Central memory CD4-positive, alpha-beta T cell (primary cell): ENCODE measurements at places on chromosomes 5 and 9.

DNA sequence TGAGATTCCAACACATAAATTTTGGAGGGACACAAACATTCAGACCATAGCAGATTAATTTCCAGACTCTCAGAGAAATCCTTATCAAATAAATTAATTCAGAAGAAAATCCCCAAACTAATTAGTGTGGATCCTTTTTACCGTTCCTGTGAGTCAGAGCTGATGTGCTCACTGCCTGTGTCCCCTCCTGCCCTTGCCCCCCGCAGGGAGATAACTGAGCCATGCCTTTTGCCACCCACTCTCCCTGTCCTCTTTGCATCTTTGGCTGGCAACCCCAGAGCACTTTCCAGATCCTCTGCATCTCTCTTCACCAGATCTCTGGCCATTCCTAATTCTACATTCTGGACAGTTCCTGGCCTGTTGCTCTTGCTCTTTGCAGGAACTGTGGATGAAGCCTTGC lies 135.4 kb upstream of the MAP1B start:
- DNase-seq = no peak

GRCh38 chr5:101385276-101385675 lies 482.2 kb upstream of the ST8SIA4 start:
- DNase-seq = no peak

GRCh38 chr5:138661291-138661960 lies 86.2 kb upstream of the HSPA9 start:
- DNase-seq = no peak

GRCh38 chr5:22079566-22079965 lies 773.6 kb downstream of the CDH12 start:
- no peak for DNase-seq

GRCh38 chr5:116520771-116521170 lies 53.9 kb downstream of the SEMA6A start:
- DNase-seq = no peak

DNA sequence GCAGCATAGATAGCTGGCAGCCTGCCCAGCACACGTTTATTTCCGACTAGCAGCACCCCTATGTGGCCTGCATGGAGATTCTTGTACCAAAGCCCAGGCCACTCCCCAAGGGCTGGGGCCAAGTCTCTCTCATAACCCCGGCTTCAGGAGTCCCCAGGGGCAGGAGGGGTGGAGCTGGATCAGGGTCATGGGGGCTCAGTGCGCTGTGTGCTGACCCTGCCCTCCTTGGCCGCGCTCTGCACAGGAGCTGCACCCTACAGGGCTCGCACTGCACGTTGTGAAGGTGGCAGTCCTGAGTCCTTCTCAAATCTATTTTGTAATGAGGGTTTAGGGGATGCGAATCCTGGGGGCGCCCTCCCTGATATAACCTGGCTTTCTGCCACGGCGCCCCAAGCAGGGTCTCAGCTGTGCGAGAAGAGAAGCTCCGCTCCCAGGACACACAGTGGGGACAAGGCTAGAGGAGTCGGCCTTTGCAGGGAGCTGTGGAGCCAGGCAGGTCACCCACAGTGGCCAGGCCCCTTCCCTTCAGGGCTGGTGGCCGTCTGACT lies 28.6 kb downstream of the NKD2 start:
- DNase-seq = no peak

DNA sequence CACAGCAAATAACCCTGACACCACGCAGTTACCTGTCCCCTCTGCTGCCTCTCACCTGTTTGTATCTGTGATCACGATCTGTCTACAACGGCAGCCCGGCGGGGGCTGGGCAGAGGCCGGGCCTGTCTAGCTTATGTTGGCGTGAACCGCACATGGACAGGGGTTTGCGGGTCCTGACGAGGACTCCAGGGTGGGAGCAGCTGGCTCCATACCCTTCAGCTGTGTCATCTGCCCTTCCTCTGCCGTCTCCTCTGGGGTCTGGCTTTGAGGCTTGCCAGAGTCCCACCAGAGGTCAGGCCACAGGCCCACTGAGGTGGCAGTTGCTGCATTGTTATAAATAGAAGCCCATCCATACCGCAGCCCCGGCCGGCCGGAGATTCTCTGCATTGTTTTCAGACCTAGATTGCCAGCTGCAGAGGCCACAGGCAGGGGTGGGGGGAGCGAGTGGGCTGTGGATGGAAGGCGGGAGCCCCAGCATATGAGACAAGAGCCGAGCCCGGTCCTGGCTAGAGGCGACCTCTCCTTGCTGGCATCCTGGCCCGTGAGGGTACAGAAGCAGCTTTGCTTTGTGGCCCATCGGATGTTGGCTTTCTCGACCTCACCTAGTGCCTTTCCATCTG lies 37.8 kb downstream of the FAM78A start:
- DNase-seq = no peak

DNA sequence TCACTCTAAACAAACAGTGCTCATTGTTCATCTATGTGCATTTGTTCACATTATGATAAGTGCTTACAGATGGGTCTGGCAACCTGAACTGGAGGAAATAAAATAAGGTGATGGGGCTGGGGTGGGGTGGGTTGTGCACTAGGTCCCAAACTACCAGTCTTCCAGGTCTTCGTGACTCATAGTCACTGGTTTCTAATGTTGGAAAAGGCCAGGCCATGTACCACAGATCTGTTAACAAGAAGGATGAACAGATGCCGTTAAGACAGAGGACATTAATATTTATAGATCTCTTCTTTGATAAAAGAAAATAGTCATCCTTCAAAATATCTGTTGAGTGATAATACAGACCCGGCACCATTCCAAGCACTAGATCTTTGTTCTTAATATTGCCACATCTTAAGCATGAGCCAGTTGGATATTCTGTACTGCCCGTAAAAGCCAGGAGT lies 71.4 kb upstream of the STARD4 start:
- DNase-seq = no peak

GRCh38 chr5:3333836-3334235 lies 261.8 kb upstream of the IRX1 start:
- no peak for DNase-seq

GRCh38 chr5:73550016-73550415 lies 15.4 kb downstream of the ANKRA2 start:
- no peak for DNase-seq

- DNase-seq = no peak
Measured at GRCh38 chr9:94657021-94657725, 17.9 kb upstream of the FBP1 start.
